HCEC 1CT (cell line): ENCODE measurements at places on chromosomes 7 and 10.

- peak; percentile 17 for DNase-seq
These were observed 102.5 kb downstream of the SAMD9 start for GRCh38 chr7:93015101-93015778.

DNA sequence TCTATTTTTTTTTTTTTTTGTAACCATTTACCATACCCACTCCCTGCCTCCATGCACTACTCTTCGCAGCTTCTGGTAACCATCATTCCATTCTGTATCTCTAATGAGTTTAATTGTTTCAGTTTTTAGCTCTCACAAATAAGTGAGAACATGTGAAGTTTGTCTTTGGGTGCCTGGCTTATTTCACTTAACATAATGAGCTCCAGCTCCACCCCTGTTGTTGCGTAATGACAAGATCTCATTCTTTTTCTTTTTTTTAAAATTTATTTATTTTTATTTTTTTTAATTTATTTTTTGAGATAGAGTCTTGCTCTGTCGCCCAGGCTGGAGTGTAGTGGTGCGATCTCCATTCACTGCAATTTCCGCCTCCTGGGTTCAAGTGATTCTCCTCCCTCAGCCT lies 142.3 kb upstream of the PCLO start:
- DNase-seq = no peak

GRCh38 chr10:78947226-78947625 lies 121.5 kb upstream of the ZMIZ1 start:
- no peak for DNase-seq

- no peak for DNase-seq
These were observed 78.3 kb downstream of the SNX10 start for GRCh38 chr7:26370011-26370410.

GRCh38 chr10:37681617-37681999 lies 175.8 kb downstream of the ZNF248 start:
- no peak for DNase-seq

- DNase-seq = no peak
These were observed 235.8 kb downstream of the DIP2C start for GRCh38 chr10:453647-454046.

DNA sequence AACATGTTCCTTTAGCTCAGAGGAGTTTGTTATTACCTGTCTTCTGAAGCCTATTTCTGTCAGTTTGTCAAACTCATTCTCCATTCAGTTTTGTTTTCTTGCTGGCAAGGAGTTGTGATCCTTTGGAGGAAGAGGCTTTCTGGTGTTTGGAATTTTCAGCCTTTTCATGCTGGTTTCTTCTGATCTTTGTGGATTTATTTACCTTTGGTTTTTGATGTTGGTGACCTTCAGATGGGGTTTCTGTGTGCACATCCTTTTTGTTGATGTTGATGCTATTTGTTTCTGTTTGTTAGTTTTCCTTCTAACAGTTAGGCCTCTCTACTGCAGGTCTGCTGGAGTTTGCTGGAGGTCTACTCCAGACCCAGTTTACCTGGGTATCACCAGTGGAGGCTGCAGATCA lies 118.6 kb downstream of the PPP1R9A start:
- DNase-seq = no peak

GRCh38 chr10:48274636-48275035 lies at the start of gene FRMPD2:
Gene FRMPD2, minus strand, starts transcription at chr10:48274696. Its CDS starts 129 bp downstream, at chr10:48274567.
- no peak for DNase-seq

GRCh38 chr10:97319671-97320479 lies 804 bp downstream of the FRAT1 start:
- DNase-seq = no peak

DNA sequence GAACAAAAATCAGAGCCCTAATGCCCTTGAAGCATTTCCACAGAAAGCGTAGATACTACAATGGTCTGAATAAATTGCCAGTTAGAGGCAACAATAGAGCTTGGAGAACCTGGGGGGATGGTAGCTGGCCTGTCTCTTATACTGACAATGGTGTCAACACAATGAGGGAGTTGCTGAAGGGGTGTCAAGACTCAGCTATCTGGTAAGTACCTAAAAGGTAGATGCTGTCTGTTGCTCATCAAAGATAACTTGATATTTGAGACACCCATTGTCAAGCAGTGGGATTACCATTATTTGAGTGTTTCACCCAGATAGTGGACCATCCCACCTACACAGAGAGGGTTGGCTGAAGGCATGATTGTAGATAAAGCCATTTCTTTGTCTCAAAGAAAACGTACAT lies 72.8 kb downstream of the PDE1C start:
- DNase-seq = no peak

DNA sequence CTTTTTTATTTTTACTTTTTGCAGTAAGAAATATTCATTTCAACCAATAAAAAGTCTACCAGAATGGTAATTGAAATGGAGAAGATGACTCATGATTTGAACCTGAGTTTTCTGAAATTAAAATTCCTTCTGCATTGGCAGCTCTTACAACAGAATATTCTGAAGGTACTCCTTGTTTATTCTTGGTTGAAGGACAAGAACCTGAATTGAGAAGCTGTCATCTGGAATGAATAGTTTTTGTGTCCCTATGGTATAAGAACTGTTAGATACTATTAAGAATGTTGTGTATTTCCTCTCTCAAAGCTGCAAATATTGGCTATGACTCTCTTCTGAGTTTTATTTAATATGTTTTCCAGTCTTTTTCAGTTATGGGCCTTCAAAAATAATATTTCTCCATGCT lies 56.1 kb downstream of the CDK1 start:
- no peak for DNase-seq

DNA sequence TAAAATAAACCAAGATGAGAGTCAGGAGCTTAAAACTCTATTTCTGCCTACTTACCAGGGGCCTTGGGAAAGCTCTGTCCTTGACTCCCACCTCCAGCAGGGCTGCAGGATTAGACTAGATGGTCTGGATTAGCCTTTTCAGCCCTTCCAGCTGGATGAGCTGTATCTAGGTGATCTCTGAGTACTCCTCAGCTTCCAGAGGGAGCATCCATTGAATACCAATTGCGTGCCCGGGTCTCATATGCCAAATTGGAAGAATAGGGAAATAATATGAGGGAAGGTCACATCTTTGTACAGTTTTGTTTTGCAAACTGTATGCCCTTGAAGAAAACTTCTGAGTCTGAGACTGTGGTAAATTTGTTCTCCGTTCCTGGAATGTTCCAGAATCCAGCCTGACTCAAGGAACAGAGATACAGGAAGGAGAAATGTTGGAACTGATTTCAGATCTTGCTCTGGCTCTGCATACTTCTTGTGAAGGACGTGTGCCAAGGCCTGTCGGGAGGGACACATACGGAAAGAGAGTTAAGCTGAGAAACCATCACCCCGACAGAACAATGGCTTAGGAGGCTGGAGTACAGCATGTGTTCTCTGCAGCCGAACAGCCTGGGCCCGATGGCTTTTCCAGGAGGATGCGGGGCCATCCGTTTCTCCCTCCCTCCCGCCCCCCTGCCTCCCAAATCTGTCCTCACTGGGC lies 44.9 kb downstream of the MINDY4 start:
- no peak for DNase-seq

DNA sequence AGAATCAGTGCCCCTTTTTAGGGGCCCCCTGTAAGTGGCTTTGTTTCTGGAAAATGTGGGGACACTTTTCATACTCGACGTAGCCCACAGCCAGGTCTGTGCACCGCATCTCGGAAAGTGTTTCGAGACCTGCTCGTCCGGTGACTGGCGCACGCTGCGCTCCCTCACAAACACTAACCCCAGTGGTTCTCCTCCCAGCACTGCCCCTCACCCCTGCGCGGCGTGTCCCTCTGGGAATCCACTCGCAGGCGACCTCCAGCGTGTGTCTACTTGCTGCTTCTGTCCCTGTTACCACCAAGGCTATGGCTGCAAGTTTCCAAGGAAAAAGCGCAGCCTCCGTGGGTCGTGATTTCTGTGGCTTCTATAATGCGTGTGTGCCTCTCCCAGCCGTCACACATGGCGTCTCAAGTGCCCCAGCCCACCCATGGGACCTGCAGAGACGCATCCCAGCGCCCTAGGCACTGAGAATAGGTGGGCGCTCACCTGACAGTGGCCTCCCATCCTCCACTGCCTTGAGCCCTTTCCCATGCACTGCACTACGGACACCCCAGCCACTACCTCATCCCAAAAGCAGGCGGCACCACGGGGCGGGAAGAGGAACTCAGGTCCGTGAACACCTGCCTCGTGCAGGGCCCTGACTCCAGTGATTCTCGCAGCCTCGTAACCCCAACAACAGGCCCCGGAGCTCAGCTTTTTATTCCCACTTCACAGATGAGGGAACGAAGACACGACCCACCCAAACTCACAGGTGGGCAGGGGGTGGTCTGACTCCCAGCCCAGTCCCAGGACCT lies 49.3 kb downstream of the PTPRN2 start:
- DNase-seq = no peak

- DNase-seq = no peak
These were observed 7.1 kb downstream of the FOXK1 start for GRCh38 chr7:4689151-4689550.

- DNase-seq = no peak
These were observed 82.7 kb downstream of the AKR1D1 start for GRCh38 chr7:138158739-138159528.

GRCh38 chr7:70704831-70705346 lies 427.1 kb upstream of the GALNT17 start:
- DNase-seq = no peak

- DNase-seq = no peak
These were observed 2.4 kb downstream of the RPS24 start for GRCh38 chr10:78035933-78036583.

DNA sequence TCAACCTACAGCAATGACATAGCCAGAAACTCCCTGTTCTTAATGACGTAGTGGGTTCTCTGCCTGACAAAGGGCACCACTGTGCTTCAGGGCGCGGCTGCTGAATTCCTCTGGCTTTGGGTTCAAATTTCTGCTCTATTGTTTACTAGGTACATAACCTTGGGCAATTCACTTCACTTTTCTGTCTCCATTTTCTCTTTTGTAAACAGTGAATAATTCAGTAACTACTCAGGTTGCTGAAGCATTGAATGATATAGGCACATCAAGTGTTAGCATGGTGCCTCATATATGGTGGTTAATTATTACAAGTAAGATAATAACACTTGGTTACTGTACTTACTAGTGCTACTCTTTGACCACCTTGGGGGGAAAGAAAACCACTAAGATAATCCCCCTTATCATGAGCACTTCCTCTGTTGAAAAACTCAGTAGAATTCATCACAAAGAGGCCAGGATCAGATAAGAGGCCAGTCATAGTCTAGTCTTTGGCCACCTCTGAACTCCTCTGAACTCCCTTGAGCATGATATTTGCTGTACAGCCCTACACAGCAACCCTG lies 92.0 kb upstream of the AHR start:
- no peak for DNase-seq

- no peak for DNase-seq
These were observed 78.4 kb upstream of the ADO start for GRCh38 chr10:62726142-62726541.

GRCh38 chr10:117241541-117242462 lies 888 bp downstream of the SLC18A2 start:
- no peak for DNase-seq

DNA sequence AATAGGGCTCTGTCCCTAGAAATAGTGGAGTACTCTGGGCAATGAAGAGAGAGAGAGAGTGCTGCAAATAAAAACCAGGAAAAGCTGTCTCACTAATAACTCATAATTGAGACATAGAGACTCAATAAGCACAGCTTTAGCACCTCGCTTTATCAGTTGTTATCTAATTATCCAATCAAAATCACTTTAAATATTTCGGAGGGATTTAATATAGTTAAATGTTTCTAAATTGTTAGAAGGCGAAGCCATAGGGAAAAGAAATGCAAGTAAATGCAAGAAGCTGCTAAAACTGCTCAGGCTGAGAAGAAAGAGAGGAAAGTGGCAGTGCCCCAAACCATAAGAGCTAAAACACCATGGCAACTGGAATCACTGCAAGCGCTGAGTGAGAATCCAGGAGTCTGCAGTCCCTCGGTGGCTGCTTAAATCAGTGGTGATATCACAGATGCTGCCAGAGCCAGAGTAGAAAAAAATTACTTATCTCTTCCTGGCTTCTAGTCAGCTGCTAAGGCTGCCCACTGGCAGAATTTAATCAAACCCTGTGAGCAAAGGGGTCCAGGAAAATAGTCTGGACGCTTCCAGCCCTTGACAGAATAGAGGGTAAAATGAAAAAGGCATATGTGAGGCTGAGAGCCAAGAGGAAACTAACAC lies 150.4 kb upstream of the CHRM2 start:
- DNase-seq = no peak

DNA sequence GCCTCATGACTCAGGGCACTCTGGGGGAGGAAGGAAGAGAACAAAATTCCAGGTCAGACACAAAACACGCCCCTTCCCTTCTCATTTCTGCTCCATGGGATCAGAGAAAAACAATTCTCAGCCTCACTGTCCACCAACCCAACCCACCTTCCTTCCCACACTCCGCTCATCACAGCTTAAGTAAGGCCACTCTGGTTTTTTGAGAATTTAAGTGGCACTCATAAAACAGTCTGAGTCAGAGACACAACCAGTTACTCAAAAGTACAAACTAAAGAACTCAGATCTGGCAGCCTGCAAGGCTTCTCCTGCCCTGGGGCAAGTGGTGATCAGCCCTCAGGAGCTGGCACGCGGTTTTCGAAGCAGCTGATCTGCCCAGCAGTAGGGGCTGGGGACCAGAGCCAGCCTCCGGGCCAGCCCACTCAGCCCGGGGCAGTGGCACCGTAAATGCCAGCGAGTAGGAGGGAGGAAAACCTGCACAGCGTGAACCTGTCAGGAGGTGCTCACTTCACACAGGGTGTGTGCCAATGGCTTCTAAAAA lies 39.1 kb upstream of the ABLIM1 start:
- DNase-seq = no peak

DNA sequence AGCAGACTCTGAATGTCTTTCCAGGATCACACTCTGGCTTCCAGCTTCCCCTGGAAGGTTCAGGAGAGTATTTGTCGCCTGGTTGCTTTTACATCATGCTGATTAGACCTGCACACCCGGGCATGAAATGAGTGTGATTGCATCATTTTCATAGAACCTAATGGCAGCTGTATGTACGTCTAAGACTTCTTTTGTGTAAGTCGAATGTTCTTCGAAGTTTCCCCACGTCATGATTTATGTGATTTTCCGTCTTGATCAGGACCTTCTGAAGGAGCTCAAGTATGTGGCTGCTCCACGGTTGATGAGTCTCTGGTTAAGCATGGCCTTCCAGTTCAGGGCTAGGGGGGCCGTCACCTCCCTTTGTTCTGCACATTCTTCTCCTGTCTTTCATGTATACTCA lies 4.5 kb downstream of the EIF4H start:
- no peak for DNase-seq

DNA sequence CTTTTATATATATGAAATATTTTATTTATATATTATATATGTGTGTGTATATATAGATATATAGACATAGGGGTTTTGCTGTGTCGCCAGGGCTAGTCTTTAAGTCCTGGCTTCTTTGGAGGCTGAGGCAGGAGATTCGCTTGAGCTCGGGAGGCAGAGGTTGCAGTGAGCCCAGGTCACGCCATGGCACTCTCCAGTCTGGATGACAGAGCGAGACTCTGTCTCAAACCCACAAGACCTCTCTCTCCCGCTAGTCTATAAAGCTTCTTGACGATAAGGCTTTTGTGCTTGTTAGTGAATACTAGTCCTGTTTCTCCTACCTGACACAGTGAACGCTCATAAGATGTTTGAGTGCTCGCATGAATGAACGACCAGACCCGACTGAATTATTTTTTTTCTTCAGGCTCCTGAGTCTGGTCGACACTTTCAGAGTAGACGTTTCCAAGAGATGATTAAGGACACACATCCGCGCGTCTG lies 577 bp upstream of the DDX21 start:
- DNase-seq = peak; percentile 9

GRCh38 chr7:78779788-78780187 lies 673.7 kb downstream of the MAGI2 start:
- DNase-seq = no peak

GRCh38 chr10:110324201-110324804 lies 19.6 kb upstream of the SMNDC1 start:
- DNase-seq = no peak

- DNase-seq = no peak
These were observed 2.2 kb downstream of the HOXA5 start for GRCh38 chr7:27141137-27141922.
